ENCODE measurements at places on chromosomes 2 and 18.

GRCh38 chr2:236073246-236073645 lies 94.9 kb downstream of the GBX2 start:
- H3K4me3 ChIP-seq, result no peak overlapping the region
- no peak overlapping the region for H3K27ac ChIP-seq
- no peaks in the 10 kb centered on the region for H3K27me3 ChIP-seq
- H3K36me3 ChIP-seq, result peaks cover 2% of the 10 kb centered on the region
- DNase-seq, result no peak

GRCh38 chr2:179332903-179333302 lies 68.3 kb upstream of the SESTD1 start:
- H3K36me3 ChIP-seq, result no peaks in the 10 kb centered on the region
- no peaks in the 10 kb centered on the region for H3K27me3 ChIP-seq
- H3K4me3 ChIP-seq, result no peak overlapping the region
- no peak for DNase-seq

GRCh38 chr18:35215026-35215425 lies 25.8 kb upstream of the ZNF397 start:
- no peak overlapping the region for H3K4me3 ChIP-seq
- H3K27ac ChIP-seq, result no peak overlapping the region
- no peaks in the 10 kb centered on the region for H3K36me3 ChIP-seq
- H3K27me3 ChIP-seq, result no peaks in the 10 kb centered on the region
- H3K4me1 ChIP-seq, result no peaks in the 10 kb centered on the region

GRCh38 chr18:6311456-6312215 lies 103.1 kb downstream of the L3MBTL4 start:
- no peak overlapping the region for H3K27ac ChIP-seq
- H3K27me3 ChIP-seq, result no peaks in the 10 kb centered on the region
- H3K4me3 ChIP-seq, result no peak overlapping the region
- H3K4me1 ChIP-seq, result peaks cover 11% of the 10 kb centered on the region
- no peaks in the 10 kb centered on the region for H3K36me3 ChIP-seq

DNA sequence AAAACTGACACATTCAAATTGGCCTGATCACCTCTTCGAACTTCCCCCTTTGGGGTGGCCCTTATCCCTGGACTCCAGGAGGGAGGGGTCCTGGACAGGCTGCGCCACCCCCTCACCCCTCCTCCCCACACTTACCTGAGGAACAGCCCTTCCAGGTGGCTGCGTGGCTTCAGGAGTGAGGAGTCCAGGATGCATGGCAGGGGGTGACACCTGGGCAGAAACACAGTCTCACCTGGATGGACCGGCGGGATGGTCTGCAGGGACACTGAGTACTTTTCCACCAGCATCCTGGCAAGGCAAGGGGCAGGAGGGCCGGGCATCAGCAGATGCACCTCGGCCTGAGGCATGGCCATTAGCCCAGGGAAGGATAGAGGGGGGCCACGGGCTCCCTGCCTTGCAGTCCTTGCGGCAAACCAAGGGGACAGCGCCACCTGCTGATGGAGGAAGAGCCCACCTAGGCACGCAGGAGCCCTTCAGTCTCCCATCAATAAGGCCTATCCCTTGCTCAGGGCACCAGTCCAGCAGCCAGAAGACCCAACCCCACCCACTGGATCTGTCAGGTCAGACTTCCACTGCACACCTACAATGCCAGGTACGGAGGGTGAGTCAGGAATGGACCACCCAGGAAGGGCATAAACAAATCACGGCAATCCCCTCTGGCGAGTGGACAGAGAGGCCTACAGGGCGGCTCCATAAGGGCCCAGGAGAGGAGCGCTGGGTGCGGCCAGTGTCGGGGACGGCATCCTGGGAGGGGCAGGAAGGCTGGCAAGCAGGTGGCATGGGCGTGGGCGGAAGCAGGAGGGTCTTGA lies 26.0 kb downstream of the FAM178B start:
- H3K4me3 ChIP-seq, result no peak overlapping the region
- H3K27ac ChIP-seq, result no peak overlapping the region
- H3K4me1 ChIP-seq, result no peaks in the 10 kb centered on the region

DNA sequence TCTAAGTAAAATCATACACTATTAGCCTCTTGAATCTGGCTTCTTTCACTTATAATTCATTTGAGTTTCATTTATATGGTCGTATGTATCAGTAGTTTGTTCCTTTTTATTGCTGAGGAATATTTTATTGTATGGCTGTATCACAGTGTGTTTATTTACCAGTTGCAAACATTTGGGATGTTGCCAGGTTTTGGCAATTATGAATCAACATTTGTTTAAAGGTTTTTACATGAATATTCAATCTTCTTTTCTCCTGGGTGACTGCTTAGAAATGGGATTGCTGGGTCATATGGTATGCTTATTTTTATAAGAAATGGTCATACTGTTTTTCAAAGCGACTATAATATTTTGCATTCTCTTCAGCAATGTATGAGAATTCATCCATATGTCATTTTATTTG lies 107.9 kb downstream of the PMAIP1 start:
- H3K27ac ChIP-seq, result no peak overlapping the region
- no peaks in the 10 kb centered on the region for H3K4me1 ChIP-seq

DNA sequence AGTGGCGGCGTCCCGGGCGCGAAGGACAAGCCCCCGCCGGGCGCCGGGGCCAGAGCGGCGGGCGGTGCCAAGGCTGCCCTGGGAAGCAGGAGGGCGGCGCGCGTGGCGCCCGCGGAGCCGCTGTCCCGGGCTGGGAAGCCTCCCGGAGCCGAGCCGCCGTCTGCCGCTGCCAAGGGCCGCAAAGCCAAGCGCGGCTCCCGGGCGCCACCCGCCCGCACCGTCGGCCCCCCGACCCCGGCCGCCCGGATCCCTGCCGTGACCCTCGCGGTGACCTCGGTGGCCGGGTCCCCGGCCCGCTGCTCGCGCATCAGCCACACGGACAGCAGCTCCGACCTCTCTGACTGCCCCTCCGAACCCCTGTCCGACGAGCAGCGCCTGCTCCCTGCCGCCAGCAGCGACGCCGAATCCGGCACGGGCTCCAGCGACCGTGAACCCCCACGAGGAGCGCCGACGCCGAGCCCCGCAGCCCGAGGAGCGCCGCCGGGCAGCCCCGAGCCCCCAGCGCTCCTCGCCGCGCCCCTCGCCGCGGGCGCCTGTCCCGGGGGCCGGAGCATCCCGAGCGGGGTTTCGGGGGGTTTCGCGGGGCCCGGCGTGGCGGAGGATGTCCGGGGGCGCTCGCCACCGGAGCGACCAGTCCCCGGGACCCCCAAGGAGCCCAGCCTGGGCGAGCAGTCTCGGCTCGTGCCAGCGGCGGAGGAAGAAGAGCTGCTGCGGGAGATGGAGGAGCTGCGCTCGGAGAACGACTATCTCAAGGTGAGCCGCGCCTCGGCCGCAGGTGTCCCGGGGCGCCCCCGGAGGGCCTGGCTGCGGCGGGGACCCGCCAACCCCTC lies 820 bp downstream of the MTCL1 start:
- peak overlapping the region; percentile 78 for H3K27ac ChIP-seq
- H3K4me3 ChIP-seq, result peak overlapping the region; percentile 11
- no peaks in the 10 kb centered on the region for H3K36me3 ChIP-seq
- H3K4me1 ChIP-seq, result peaks cover 37% of the 10 kb centered on the region
- no peak for DNase-seq
